ENCODE measurements at places on chromosomes 3 and 15. TPM values are rescaled to one million over a fixed set of nuclear protein-coding genes. Genes with fewer than 3 reads are reported as not detected.

DNA sequence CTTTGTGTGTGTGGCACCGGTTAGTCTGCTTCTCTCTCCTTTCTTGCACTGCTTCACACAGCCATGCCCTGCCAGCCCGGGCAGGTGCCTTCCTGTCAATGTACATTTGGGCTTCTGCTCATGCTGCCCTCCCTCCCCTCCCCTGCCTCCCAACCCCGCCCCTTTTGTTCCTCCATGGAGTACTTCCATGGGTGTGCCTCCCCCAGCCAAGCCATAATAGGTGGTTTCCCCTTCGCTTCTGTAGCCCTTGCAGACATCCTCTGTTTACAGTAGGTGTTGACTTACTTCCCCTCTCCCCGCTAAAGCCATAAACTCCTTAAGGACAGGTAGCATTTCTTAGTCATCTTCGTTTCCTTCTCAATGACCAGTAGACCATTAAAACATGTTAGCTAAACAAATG, 31.8 kb upstream of the CRTC3 start:
- no peak for DNase-seq

GRCh38 chr3:177484206-177484605, 286.9 kb upstream of the TBL1XR1 start:
- DNase-seq = no peak

DNA sequence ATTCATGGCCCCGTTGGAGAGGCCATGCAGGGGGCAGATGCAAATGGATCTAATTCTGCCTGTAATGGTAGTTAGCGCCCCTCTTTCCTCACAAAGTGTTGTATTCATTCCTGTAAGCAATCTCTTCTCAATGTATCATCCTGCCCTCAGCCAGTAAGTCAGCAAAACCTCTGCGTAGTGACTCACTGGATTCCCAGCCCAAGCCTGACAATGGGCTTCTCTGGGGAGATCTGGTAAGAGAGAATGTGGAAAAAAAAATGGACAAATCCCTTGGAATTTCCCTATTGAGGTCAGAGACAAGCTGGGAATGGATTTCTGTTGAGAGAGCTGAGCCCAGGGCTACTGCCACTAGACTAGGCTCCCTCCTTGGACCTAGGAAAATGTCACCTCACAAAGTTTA, 25.4 kb downstream of the ADPGK start:
- no peak for DNase-seq

GRCh38 chr3:45145223-45145622, 955 bp downstream of the CDCP1 start:
- DNase-seq = no peak

DNA sequence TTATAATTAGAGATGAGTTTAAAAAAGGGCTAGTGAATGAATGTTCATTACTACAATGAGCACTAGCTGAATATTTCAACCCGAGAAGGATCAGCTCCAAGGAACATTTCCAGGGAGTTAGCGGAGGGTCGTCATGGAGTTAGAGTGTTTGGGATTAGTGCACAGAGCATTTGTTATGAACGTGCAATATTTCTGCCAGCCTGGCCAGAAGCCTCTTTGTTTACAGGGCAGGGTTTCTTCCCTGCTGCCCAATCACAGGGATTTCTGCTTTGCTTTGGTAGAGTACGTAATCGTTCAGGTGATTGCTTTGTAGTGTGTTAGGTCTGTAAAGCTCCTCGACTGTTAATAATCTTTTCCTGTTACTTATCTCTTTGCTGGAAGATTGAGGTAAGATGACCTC, 5.9 kb downstream of the CGNL1 start:
- no peak for DNase-seq

- no peak for DNase-seq
These were observed 30.3 kb upstream of the ARRDC4 start for GRCh38 chr15:97930230-97930629.

DNA sequence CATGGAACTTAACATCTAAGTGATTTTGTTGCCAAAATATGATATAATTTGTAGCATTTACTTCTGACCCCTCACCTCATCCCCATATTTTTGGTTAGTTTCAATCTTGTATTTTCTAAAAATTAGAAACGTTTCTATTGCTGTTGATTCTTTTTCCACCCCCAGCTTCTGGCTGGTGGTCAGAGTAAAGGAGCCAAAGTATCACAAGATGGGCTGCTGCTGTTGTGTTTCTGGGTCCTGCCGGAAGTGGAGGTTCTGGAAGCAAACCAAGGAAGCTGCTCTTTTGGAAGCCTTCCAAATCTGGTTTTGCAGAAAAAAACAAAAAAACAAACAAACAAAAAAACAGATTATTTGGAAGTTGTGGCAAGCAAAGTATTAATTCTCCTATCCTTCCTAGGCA, 221.1 kb upstream of the P2RY1 start:
- no peak for DNase-seq

DNA sequence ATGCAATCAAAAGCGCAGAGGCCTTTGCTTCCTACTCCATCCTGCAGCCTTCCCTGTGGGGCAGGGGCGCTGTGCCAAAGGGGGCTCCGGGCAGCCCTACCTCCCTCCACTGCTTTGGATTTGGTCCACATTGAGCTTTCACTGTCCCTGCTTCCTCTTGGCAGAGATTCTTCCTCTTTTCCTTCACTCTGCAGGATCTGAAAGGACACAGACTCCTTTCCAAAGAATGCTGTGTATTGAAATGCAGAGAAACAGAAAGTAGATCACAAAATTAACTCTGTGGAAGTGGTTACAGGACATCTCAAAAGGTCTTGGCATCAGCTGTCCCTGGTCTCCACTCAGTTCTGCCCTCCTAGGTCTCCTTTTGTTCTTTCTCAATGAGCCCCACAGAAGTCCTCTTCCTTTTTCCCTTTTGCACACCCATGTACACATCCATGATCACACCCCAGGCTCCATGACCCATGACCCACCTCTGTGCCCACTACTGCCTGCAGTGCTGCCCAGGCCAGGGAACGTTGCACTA, 64.1 kb downstream of the CCR1 start:
- DNase-seq = no peak

DNA sequence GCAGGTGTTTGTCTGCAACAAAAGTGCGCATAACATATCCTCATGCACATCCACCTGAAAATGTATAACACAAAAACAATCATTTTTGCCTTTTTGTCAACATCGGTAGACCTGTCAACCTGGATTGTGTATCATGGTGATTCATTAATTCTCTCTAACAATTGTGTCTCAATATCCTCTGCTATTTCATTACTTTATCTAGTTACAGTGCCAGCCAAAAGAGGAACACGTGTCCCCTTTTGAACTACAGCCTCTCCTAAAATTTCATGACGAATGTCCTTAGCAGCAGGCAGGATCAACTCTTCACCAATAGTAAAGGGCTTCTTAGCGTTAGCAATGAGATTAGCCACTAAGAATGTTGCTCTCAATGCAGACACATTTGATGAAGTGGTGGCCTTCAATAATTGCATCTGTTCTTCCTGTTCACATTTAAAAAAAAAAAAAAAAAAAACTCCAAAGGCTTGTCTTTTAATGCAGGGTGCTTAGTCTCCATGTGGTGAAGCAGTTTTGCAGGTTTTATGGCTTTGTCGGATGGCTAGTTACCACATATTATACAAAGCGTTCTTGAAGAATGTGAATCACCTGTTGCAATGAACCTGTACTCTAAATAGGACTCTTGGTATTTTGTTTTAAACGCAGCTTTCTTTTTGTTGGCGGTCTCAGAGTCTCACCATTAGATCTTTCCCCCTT, 45.7 kb upstream of the MCTP2 start:
- no peak for DNase-seq

DNA sequence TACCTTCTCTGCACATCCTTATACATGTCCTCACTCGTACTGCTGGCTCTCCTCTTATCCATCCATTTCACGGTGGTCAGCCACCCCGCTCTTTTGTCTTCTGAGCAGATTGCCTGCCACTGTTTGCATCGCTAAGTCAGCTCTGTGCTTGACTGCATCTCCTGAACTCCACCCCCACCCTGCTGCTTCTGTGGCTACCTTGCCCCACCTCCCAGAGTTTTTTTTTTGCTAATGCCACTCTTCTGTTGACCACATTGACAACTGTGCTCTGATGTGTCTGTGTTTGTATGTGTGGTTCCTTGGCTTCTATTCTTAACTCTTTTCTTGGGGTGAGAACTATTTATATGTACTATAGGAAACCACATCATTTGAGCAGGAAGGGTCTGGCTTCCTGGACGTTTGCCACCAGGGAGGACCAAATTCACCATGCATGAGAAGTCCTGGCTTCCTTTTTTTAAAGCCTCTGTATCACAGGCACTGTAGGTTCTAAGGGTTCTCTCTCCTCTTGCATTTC, 12.8 kb upstream of the MTMR10 start:
- peak; percentile 83 for DNase-seq

DNA sequence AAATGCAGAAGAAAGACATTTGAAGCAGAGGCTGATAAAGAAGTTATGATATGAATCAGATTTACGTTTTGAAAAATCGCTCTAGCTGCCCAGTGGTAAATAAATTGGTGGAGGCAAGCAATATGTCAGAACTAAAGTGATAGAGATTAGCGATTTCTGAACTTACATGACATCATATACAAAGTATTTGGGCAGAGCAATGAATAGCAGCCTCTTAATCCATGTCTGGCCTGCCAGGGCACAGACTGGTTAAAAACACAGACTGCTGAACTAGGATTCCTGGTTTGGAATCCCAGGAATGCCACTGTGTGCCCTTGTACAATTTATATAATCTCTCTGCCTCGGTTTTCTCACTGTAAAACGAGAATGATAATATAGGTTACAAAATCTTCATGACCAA, 243.1 kb upstream of the SETMAR start:
- DNase-seq = no peak

GRCh38 chr3:94132777-94133176, 69.9 kb downstream of the NSUN3 start:
- DNase-seq = no peak

DNA sequence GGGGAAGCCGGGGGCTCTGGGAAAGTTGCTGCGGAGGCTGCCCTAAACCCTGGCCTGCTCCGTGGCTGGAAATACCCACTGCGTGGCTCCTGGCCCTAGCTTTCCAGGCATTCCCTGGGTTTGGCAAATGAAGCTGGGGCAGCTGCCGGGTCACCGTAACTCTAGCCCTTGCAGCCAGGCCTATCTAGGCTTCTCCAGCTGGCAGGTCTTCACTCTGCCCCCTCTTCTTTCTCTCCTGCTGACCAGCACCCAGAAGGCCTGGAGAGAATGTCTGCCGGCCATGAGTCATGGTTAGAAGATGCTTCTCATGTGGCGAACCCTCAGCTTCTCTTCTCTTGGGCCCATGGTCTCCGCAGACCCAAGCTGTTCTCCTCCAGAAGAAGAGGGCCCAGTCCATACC, 5.6 kb upstream of the DLL4 start:
- DNase-seq = no peak

The DISP2 gene
- 0.25 TPM for total RNA-seq

The KIF15 gene
- total RNA-seq = 37.0 TPM

The TMEM40 gene
- not detected for total RNA-seq

The CLDN18 gene
- total RNA-seq = not detected

The U2SURP gene
- 175 TPM for total RNA-seq

The PTX3 gene
- total RNA-seq = not detected

The TMEM45A gene
- total RNA-seq = 0.20 TPM

The USF3 gene
- total RNA-seq = 18.1 TPM

The SORD gene
- 18.5 TPM for total RNA-seq
